ENCODE measurements at places on chromosomes 6 and 20. TPM values are rescaled to one million over a fixed set of nuclear protein-coding genes. Genes with fewer than 3 reads are reported as not detected.

DNA sequence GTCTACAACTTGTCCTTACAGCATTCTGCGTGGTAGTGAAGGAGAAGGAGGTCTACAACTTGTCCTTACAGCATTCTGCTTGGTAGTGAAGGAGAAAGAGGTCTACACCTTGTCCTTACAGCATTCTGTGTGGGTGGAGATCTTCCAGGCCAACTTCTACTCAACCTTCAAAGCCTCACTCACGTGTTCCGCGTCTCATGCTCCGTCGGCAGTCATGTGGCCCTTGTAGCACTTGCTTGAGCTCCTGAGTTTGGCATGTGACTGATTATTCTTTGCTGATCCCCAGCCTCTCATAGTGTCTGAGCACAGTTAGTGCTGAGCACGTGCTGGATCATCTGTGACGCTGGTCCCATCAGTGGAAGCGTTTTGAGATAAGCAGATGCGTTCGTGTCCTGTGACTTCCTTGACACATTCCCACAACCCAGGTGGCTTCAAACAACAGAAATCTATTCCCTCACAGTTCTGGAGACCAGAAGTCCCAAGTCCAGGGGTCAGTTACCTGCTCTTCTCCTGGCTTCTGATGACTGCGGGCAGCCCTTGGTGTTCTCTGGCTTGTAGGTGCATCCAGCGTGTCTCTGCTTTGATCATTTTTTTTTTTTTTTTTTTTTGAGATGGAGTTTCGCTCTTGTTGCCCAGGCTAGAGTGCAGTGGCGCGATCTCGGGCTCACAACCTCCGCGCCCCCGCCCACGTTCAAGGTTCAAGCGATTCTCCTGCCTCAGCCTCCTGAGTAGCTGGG lies 2.6 kb downstream of the SS18L1 start:
- no peak for DNase-seq
- H3K4me1 ChIP-seq, result peaks cover 16% of the 10 kb centered on the region
- no peak overlapping the region for H3K27ac ChIP-seq
- no peaks in the 10 kb centered on the region for H3K27me3 ChIP-seq
- no peak overlapping the region for H3K4me3 ChIP-seq

PTK6 gene
- total RNA-seq, result 0.11 TPM

STMND1 gene
- not detected for total RNA-seq

DTD1 gene
- 42.7 TPM for total RNA-seq

IYD gene
- total RNA-seq, result 571 TPM

PHF20 gene
- 28.0 TPM for total RNA-seq
